Dermis lymphatic vessel endothelial cell (primary cell): ENCODE measurements at places on chromosomes 2 and 18. TPM values are rescaled to one million over a fixed set of nuclear protein-coding genes. Genes with fewer than 3 reads are reported as not detected.

The MROH2A gene
- not detected in 2 replicates for total RNA-seq

The PTPN18 gene
- 21.1 and 50.6 TPM in 2 replicates for total RNA-seq

The ITGA4 gene
- total RNA-seq = 0.52 and 3.7 TPM in 2 replicates

The DLGAP1 gene
- 0.09 and 0.11 TPM in 2 replicates for total RNA-seq

The TFPI gene
- 1,499 and 2,580 TPM in 2 replicates for total RNA-seq

The IL1A gene
- not detected in 2 replicates for total RNA-seq

The BMP10 gene
- not detected in 2 replicates for total RNA-seq

The CYRIA gene
- 33.6 and 46.8 TPM in 2 replicates for total RNA-seq

The MSH6 gene
- total RNA-seq = 19.9 and 25.5 TPM in 2 replicates
